ENCODE measurements at places on chromosomes 3 and 15.
A peak's percentile ranks its signal among the peaks of the same experiment; 100 is the strongest.

DNA sequence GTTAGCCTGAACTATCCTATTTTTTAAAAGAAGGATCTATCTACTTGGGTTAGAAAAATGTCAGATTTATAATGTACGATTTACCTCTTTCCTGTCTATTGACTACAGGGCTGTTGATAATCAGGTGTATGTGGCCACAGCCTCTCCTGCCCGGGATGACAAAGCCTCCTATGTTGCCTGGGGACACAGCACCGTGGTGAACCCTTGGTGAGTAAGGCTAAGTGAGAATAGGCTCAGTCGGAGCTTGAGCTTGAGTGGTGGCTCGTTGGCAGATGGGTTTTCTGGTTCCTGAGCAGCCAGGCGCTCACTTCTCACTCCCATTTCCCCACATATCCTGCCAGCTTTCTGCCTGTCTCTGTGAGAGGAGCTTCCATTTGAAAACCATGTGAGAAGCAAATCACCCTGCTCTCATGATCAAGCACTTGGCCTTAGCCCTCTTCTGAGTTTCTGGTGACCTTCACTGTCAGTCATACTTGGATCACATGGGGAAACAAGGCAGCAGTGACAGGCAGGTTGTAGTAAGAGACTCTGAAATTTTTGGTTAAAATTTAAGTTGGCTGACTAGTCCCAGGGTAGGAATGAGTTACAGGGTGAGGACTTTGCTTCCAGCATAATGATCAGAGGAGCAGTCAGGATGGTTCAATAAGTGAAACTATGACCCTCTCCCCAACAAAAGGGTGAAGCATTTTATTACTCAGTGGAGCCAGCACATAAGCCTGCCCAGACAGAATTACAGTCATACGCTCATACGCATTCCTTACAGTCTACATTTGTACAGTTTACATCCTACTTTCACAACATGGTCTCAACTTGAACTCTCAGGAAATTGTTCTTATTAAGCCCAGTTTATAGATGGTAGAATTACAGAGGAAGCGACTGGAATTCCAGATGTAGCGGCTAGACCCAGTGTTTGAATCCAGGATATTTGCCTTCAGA, 18.0 kb downstream of the NIT2 start:
- DNase-seq = no peak

- no peak for DNase-seq
Measured at GRCh38 chr15:70185251-70185711, 87.6 kb upstream of the TLE3 start.

DNA sequence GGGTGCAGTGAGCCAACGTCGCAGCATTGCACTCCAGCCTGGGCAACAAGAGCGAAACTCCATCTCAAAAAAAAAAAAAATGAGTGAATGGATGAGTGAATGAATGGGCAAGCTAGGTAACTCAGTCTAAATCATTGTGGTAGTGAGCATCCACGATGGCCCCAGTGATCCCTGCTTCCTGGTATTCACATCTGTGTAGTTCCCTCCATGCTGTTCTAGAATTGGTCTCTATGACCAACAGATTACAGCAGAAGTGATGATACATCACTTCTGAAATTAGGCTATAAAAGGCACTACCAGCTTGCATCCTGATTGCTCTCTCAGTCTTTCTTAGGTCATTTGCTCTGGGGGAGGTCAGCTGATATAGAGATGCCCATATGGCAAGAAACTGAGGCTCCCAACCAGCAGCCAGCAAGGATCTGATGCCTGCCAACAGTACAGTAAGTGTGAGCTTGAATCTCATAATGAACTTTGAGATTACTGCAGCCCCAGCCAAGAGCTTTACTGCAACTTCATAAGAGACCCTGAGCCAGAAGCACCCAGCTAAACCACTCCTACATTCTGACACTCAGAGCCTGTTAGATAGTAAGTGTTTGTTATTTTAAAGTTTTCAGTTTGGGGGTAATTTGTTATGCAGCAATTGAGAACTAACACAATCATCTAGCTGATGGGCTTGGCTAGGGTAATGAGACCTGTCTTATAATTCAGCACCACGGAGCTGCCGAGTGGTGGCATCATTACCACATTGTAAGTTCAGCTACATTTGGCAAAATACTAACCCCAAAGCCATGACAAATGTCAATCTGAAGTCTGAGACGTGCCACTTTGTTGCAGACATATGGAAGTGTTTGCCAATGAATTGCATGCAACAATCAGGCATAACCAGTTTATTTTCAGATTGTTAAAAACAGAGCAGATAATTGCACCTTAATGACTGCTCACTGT, 53.0 kb downstream of the KLHL6 start:
- no peak for DNase-seq

- DNase-seq = no peak
Measured at GRCh38 chr3:15520185-15520584, 1.3 kb downstream of the COLQ start.

- DNase-seq = no peak
Measured at GRCh38 chr3:40864915-40865314, 334.4 kb upstream of the CTNNB1 start.

DNA sequence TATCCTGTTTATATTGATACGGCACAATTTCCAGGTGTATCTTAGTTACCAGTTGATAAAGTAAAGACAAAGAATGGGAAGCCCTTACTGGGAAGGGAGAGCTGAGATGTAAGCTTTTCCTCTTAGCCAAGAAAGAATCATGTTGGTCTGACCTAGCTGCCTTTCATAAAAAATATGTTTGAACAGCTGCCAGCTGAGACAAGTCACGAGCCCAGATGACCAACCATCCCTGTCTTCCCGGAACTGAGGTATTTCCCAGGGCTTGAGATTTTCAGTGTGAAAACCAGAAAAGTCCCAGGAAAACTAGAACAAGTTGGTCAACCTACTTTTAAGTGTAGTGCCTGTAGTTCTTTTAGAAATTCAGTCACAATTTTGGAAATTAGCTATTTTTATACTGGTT, 3.6 kb upstream of the MYH15 start:
- DNase-seq = no peak

DNA sequence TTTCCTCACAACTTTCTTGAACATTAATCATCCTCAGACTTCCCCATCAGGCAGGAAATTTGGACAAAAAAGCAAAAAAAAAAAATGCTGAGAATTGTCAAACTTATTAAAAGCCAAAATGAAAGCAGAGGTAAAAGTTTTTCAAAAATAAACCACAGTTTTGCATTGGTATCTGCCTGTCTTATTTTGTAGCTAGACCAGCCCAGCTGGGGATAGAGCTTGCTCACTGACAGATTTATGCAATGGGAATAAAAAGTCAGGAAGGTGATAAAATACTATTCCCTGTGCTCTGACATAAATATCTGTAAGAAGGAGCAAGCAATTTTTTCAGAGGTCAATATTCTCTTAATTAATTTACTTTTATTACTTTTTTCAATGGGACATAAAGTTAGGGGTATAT, 1006.7 kb upstream of the ALCAM start:
- DNase-seq = no peak

- DNase-seq = peak; percentile 22
Measured at GRCh38 chr3:122576174-122576940, 1.1 kb upstream of the PARP15 start.

GRCh38 chr3:63878394-63879060, 14.9 kb downstream of the ATXN7 start:
- DNase-seq = no peak

DNA sequence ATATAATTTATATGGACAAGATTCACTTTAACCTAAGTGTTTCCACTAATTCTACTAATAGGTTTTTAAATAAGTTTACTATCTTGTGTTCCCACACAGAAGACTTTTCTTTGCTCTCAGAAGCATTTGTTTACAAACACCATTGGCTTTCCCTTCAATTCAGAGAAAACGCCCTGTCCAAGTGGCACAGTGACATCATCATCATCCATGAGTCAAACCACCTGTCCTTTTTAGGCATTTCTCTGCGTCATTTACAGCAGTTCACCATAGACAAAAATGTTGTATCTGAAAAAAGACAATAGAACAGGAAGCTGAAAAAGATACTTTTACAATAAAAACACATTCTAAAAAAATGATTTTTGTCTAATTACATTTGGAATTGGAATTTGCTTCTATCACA, 9.3 kb upstream of the BCL2L10 start:
- DNase-seq = no peak

DNA sequence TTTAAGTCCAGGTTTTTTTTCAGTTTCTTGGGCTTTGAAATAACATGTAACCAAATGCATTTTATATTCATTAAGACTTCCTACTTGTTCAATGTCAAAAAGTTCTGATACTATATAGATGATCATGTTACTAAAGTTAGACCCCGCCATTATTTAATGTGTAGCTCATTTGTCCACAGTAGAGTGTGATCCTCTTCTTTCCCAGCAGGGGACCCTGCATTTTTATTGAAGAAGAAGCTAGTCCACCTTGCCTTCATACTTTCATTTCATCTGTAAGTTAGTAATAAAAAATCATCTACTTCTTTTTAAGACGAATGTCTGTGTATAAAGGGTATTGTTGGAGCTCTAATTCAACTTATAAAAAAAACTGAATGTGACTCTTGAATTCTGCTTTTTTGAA, 404.6 kb downstream of the SI start:
- no peak for DNase-seq

GRCh38 chr15:94674296-94674695, 442.9 kb downstream of the MCTP2 start:
- no peak for DNase-seq

- peak; percentile 78 for DNase-seq
Measured at GRCh38 chr3:46909535-46910161, 32.1 kb downstream of the PTH1R start.

DNA sequence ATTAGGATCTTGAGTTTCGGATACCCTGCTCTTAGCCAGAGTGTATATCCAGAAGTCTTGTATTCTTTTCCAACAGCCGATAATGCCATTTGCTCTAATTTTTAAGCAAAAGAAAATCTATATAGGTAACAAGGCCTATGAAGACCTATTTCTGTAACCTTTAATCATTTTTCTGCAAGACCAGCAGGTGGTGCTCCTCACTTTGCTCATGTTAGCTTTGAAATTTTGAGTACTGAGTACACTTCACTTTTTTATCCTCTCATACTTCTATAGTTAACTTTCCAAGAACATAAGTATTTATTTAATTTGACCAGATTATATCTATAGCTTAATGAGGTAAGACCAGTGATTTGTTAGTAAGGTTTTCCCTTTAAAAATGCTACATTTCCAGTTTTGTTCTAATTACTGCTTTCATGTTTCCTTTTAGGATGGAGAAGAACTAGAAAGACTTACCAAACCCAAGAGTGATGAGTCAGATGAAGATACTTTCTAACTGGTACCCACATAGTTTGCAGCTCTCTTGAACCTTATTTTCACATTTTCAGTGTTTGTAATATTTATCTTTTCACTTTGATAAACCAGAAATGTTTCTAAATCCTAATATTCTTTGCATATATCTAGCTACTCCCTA, 20.5 kb downstream of the SLC35A5 start:
- DNase-seq = peak; percentile 20

- DNase-seq = peak; percentile 69
Measured at GRCh38 chr15:77907824-77908751, 169.4 kb downstream of the TBC1D2B start.

DNA sequence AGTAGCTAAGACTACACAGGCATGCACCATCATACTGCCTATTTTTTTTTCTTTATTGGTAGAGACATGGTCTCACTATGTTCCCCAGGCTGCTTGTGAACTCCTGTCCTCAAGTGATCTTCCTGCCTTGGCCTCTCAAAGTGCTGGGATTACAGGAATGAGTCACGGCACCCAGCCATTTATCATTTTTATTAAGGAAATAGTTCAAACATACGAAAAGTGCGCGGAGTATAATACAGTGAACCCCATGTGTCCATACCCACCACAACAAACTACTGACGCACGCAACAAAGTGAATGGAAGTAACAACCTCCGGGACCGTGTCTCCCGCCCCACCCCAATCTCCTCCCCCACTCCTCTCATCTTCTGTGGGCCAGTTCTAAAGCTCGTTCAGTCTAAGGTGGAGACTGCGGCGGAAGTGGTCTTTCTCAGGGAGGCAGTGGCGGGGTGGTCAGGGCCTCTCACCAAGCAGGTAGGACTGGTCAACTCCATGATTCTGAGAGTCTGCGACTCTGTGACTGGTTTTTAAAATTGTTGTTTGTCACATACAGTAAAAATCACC, 42.1 kb downstream of the DNAJB8 start:
- no peak for DNase-seq

GRCh38 chr3:150627557-150627956, 24.4 kb downstream of the SELENOT start:
- DNase-seq = no peak

DNA sequence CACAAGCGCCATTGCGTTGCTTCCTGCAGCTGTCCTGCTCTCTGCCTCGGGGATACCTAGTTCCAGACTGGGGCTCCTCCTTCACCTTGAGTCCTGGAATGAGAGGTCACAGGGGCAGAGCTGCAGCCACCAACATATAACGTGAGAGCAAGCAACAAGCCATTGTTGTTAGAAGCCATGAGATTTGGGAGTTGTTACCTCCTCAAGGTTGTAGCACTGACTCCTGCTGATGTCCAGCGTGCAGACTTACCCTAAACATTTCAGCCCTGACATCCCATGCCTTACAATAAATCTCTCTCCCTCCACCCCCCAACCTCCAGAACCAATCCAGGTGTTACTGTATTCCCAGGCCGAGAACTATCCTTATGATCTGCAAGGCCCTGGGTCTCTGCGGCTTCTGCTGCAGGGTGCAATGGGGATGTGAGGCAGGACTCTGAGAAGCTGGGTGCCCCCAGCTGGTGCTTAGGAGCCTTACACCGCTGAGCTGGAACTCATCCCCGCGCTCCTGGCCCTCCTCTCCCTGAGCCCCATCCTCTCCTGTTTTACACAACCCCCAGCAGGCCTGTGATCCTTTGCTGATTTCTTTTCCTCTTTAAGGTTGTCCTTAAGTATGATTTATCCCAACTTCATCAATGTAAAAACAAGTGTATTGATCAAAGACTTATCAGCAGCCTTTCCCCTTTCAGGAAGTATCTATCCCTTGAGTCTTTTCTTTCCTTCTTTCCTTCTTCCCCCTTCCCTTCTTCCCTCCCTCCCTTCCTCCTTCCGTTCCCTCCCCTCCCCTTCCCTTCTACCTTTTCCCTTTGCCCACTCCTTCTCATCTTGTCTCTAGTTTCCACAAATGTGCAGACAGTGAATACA, 84.2 kb upstream of the ABHD2 start:
- no peak for DNase-seq

GRCh38 chr3:36494461-36495109, 114.3 kb downstream of the STAC start:
- DNase-seq = no peak

GRCh38 chr3:173630849-173631248, 233.3 kb downstream of the NLGN1 start:
- DNase-seq = no peak

DNA sequence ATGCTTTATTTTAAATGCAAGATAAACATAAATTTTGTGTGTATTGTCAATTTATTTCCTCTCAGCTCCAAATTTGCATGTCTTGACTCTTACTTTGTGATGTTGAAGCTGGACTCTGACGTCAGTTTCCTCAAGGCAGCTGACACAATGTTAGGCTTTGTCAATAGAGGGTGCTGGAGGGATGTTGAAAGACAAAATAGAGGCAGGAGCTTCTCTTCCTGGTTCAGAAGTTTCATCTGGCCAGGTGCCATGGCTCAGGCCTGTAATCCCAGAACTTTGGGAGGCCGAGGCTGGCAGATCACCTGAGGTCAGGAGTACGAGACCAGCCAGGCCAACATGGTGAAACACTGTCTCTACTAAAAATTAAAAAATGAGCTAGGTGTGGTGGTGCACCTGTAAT, 408.6 kb downstream of the GBE1 start:
- no peak for DNase-seq
